Lung (tissue), 17 donors: ENCODE measurements at places on chromosomes 5 and 9.

DNA sequence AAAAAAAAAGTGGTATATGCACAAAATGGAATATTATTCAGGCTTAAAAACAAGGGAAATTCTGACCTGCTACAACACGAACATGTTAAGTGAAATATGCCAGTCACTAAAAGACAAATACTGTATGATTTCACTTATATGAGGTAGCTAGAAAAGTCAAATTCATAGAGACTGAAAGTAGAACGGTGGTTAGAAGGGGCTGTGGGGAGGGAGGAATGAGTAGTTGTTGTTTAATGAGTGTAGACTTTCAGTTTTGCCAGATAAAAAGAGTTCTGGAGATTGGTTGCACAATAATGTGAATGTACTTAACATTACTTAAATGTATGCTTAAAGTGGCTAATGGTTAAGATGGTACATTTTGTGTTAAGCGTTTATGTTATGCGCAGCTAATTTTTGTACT, 79.5 kb upstream of the IL12B start:
- no peak for DNase-seq

DNA sequence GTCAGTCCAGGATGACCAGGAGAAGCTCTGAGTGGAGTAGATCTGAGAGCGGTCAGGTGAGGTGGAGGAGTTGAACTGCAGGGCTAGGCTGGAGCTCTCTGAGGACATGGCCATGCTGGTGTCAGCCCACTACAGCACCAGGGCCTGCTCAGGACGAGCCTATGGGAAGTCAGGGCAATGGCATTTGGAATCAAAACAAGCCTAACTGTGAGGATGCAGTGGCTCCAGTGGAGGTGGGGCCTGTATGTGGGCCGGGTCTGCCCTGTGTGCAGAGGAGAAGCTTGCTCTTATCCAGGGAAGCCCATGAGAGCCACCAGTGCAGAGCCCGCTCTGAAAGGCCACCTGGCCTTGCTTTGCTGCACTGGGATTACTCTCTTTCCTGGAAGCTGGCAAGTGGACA, 11.1 kb downstream of the CXCL14 start:
- DNase-seq = no peak

- no peak for DNase-seq
These were observed 197.1 kb upstream of the HMHB1 start for GRCh38 chr5:143614831-143615230.

DNA sequence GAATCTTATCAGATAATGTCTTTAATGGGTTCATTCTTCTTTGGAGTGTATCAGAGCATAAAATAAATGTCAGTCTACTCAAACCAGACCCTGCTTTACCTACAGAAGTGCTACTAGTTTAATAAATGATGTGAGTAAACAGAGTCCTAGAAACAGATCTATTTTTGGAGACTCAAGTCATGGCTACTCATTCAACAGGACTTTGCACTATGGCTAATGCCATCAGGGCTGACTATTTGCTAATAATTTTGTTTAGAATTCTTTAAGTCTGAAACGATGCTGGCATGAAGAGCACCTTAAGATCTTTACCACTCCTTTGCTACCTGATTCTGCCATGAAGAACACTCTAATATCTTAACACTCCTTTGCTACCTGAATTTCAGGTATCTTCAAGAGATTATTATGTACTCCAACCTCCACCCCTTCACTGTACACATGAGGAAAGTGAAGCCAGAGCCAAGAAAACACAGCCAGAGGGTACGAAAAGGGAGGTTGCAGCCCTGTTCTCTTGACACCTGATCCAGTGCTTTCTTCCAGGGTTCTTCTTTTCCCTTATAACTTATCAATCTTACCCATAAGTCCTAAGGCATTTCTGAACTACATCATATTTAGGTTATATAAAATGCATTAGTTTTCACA, 62.4 kb downstream of the ZNF608 start:
- no peak for DNase-seq

DNA sequence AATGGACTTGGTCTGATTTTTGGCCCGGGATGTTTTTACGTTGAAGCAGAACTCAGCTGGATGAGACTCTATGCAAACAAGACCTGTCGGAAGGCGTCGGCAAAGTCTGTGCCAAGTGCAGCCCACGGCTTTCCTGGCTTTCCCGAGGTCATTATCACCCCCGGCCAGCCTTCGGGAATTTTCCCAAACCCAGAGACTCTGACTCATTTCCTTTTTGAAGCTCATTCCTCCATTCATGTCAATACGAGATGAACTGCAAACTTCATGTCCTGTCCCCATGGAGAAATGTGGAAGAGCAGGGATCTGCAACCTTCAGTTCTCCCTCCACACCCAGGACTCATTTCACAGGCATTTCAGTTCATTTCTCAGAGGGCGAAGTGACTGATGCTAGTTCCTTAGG, 95.3 kb downstream of the IRX2 start:
- no peak for DNase-seq

DNA sequence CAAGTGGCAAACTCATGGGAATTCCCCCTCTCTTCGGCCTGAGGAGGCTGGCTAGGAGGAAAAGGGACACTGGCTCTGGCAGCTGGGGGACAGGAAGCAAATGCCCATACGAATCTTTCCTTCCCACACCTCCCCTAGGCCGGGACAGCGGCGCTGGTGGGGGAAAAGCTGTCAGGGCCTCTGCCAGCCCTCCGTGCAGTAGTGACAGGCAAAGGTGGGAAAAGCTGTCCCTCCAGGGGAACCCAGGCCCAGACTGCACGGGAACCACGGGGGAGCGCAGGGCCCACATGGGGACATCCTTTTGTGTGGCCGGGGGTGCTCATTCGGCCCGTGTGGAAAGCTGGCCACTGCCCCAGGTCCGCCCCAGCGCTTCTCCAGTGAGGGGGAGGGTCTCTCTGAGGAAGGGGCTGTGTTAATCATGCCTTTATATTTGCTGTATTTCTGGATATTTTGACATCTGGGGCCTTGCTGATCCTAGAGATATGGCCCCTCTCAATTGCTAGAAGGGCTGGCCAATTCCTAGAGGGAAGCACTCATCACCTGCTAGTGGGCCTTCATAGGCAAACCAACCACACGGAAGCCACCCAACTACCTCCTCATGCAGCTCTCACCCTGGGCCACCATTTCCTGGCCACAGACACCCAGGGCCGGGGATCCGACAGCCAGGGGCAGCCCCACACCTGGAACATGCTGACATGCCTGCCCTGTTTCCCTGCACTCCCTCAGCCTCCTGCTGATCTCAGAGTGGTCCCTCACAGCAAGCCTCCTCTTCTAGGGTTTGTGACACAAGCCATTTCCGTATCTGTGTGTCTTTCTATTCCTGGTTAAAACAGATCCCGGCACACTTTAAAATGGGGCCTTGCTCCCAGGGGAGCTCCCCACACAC, 138.8 kb downstream of the ROR2 start:
- DNase-seq = peak; percentile 68

- DNase-seq = no peak
These were observed 232.7 kb upstream of the SLC30A5 start for GRCh38 chr5:68861099-68861498.

DNA sequence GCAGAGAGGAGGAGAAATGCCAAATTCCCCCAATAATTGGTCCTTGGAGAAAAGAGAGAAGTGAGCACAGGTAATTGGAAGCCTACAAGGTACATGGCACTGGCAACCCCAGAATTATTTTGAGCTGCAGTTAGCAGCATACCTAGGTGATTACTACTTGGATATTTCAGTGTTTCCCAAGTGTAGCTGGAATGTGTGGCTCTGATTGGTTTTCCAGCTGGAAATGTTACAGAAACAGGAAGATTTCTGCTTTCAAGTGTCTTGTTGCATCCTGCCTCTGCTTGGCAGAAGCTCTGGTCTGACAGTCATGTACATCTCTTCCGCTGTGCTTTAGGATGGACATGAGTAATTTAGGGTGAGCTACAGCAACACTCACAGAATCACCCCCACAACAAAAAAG, 262.1 kb downstream of the ENC1 start:
- DNase-seq = no peak

DNA sequence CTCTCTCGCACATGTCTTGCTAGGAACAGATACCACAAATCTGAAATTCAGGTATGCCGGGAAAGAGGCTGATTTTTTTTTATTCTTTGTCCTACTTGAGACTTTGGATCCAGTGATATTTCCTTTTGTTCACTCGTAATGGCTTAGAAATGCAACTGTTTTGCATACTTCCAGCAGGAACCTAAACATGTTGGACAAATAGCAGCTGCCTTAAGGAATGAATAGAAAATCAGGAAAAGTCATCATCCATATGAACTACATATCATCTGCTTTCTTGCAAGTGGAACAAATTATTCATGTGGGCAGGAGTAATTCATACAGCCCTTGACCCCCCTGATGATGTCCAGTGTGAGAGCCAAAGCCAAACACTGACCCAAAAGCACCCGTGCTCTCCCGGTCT, 17.4 kb downstream of the TTC39B start:
- peak; percentile 28 for DNase-seq

GRCh38 chr5:8538821-8539220, 669.9 kb downstream of the MTRR start:
- DNase-seq = no peak

GRCh38 chr9:94212531-94212930, 46.6 kb upstream of the ZNF169 start:
- no peak for DNase-seq

DNA sequence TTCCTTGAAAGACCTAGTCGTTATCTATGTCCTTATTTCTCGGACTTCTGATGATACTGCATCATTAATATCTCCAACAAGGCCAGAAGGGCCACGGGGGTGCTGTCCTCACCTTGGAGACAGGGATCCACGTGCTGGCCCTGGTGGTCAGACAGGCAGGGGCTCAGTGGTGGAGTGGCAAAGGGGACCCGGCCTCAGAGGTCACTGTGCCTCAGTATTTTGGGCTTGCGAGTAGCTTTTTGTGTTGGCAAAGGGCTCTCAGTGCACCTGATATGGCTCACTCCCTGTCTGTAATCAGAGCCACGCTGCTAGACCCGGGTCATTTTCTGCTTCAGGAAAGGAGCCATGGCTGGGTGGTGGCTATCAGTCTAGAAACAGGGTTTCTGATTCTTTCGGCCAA, 135.1 kb downstream of the GADD45G start:
- DNase-seq = no peak

GRCh38 chr9:127049044-127049443, 73.4 kb downstream of the ANGPTL2 start:
- DNase-seq = peak; percentile 93

DNA sequence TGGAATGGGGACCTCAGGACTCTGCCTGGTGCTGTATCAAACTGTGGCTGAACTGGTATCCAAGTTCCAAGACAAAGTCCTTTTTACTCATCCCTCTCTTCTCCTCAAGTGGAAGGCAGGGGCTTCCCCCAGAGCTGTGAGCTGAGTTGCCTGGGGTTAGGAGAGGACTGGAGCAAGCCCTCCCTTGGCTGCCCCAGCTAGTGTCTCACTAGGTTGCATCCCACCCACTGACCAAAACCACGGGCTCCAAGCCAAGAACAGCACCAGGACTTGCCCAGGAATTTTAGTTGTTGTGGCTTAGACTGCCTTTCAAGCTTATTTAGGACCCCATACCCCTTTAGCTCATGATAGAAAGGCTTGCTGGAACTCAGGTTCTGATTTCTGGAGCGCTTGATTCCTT, 158.7 kb upstream of the TNC start:
- no peak for DNase-seq

- no peak for DNase-seq
These were observed 42.8 kb downstream of the SNX30 start for GRCh38 chr9:112793213-112793810.

GRCh38 chr5:95760273-95761191, 29.4 kb downstream of the RHOBTB3 start:
- DNase-seq = no peak

DNA sequence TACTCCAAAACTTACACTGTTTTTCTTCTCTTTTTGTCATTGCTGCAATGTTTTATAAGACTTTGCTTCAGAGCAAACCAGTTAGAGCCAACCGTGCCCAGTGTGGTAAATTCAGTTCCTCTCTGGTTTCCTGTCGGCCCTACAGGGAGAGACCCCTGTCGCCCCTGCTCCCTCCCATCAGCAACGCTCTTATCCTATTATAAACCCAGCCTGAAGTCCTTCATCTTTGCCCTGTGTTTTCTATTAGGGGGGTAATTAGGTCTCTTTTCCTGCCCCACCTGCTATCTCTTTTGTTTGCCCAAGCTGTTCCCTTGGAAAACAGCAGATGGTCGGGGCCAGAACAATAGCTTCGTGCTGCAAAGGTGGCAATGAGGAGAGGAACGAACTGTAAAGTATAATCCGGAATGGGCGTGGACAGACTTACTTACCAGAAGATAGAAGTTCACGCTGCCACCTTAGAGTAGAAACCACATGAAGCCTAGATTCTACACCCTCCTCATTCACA, 21.4 kb upstream of the OTULINL start:
- DNase-seq = no peak

DNA sequence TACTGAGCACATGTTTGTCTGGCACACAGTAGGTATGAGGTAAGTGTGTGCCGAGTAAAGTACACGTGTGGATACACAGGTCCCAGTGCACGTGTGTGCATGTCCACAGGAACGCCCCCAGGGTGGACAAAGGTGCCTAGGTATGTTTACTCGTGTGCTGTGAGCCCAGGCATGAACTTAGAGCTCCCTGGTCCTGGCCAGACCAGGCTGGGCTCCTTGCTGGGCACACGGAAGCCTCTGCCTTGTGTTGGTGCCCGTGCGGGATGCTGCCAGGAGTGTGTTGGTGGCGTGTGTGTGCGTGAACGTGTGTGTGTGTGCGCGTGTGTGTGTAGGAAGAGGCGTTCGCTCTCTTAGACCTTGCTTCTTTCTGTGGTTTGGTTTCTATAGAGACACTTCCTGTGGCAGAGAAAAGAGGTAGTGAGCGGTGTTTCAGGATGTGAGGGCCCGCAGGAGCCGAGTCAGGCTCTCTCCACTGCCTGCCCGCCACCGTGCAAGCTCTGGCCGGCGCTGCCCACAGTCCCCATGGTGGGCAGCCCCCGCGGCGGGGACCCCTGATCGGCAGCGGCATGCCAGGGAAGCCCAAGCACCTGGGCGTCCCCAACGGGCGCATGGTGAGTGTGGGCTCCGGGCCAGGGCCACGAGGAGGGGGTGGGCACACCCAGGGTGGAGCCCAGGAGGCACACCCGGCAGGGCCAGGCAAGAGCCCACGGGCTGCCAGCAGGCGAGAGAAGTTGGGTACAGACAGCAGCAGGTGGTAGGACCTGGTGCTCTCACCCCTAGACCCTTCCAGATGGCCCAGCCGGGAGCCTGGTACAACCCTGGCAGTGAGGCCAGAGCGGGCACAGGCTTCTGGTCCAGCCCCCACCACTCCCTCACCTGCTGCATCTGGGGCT, at the start of gene RGS14:
TSS of gene RGS14 (plus strand) at position 466 of the 893 bp plus-strand sequence. CDS start at position 567, 101 bp downstream.
- DNase-seq = no peak

- no peak for DNase-seq
These were observed 64.8 kb downstream of the HMCN2 start for GRCh38 chr9:130330202-130330862.

GRCh38 chr5:62692946-62693713, 114.5 kb downstream of the LRRC70 start:
- DNase-seq = no peak

GRCh38 chr9:121707477-121708424, 56.3 kb downstream of the DAB2IP start:
- no peak for DNase-seq

GRCh38 chr5:54990841-54991258, 5.5 kb upstream of the ESM1 start:
- no peak for DNase-seq

- DNase-seq = no peak
These were observed 60.0 kb downstream of the PSMB7 start for GRCh38 chr9:124355039-124355940.
